Dermis microvascular lymphatic vessel endothelial cell (primary cell): ENCODE measurements at places on chromosomes 5 and 9. TPM values are rescaled to one million over a fixed set of nuclear protein-coding genes. Genes with fewer than 3 reads are reported as not detected.

The DMRTA1 gene
- total RNA-seq = under 0.01 and 0.13 TPM in 2 replicates

The F12 gene
- 0.51 and 0.89 TPM in 2 replicates for total RNA-seq

DNA sequence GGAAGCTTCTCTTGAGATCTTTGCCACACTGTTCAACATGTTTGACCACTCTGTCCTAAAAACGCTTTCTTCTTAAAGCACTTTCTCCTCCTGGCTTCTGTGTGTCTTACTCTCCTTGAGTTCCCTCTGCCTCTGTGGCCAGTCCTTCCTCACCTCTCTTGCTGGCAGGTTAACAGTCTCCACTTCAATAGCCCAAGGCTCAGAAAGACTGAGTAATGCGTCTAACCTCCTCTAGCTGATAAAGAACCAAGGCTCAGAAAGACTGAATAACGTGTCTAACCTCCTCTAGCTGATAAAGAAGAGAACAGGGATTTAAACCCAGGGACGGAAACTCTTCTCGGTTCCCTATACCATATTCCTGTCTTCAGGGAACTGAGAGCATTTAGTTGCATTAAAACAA is 205.2 kb downstream of the AOPEP start:
- no peak for DNase-seq

The SUSD3 gene
- not detected in 2 replicates for total RNA-seq

DNA sequence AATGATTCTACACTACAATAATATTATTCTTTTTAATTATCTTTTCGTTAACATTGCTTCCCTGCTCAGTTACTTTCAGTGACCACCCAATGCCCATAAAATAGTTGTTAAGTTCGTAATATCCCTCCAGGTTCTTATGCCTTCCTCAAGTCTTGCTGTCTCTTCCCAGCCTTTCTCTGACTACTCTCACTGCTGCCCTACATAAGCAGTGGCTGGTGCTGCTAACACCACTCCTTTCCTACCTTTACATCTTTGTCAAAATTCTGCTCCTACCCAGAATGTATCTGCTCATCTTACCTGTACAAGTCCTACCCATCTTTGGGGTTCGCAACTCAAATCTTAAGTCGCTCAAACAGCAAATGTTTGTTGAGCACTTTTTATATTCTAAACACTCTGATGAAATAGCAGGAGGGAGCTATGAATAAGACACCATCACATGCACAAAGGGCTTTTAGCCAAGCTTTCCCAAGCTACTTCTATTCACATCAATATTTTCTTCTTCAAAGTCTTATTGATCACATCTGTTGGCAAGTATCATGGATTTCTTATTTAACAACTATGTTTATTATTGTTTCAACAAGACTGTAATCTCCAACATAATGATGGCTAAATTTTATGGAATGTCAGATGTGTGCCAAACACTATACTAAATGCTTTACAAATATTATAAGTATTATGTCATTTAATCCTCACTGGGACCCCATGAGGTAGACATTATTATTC is 29.5 kb downstream of the SLC25A46 start:
- no peak for DNase-seq

- no peak for DNase-seq
Observed at GRCh38 chr5:8013948-8014710, 145.2 kb downstream of the MTRR start.

The RANBP3L gene
- total RNA-seq = under 0.01 and 0.13 TPM in 2 replicates

DNA sequence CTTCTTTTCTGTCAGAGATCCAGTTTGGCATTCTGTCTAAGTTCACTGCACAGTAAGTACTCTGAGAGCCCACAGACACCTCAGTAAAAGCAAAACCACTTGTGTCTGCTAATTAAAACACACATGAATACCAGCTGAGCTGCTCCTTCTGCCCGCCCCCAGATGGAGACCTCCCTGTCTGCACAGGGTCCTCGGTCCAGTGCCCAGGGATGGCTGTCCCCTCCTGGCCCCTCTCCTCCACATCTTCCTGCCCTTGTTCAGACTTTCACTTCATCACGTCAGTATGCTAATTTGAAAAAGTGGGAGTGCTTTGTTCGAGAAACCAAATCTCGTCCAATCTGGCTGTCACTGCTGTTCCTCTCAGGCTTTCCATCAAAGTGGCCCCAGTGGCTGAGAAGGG is 43.5 kb downstream of the LIX1 start:
- no peak for DNase-seq

The OLFM1 gene
- 16.2 and 30.0 TPM in 2 replicates for total RNA-seq

The CFAP77 gene
- 0.13 TPM in 1 of 2 replicates, not detected in the other for total RNA-seq

- DNase-seq = no peak
Observed at GRCh38 chr5:131019111-131019510, 145.9 kb downstream of the HINT1 start.

- DNase-seq = no peak
Observed at GRCh38 chr5:134489227-134489944, 36.1 kb upstream of the JADE2 start.

DNA sequence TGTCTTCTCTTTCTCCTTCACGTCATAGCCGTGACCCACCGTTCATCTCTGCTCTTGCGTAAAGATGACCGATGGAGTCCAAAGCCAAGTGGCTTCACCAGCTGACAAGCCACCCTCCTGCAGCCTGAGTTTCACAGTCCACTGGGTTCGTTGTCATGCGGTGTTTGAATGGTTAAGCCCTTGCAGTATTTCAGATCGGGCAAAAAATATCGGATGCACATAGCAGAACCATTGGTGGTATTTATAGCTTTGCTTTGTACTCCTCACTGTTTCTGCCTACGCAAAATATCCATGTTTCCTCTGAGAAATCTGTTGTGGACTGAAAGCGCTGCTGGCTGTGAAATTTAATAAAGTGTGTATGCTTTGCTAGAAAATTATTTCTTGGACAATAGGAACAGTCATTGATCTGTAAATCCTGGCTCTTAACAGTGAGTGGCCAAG is 34.5 kb upstream of the NCS1 start:
- DNase-seq = no peak

- DNase-seq = no peak
Observed at GRCh38 chr5:76775921-76776320, 42.9 kb upstream of the F2RL1 start.

- no peak for DNase-seq
Observed at GRCh38 chr5:137312011-137312410, 187.1 kb downstream of the SPOCK1 start.

The TAF11L9 gene
- not detected in 2 replicates for total RNA-seq

GRCh38 chr9:130518233-130518632 is 61.1 kb upstream of the FUBP3 start:
- no peak for DNase-seq

- no peak for DNase-seq
Observed at GRCh38 chr5:149646564-149646963, 65.3 kb downstream of the ARHGEF37 start.

- no peak for DNase-seq
Observed at GRCh38 chr5:396531-396961, 46.4 kb upstream of the EXOC3 start.

GRCh38 chr5:138709202-138709601 is 44.0 kb upstream of the CTNNA1 start:
- DNase-seq = no peak

GRCh38 chr5:67358186-67358585 is 161.6 kb upstream of the CD180 start:
- no peak for DNase-seq

The SPATA31D4 gene
- not detected in 2 replicates for total RNA-seq

DNA sequence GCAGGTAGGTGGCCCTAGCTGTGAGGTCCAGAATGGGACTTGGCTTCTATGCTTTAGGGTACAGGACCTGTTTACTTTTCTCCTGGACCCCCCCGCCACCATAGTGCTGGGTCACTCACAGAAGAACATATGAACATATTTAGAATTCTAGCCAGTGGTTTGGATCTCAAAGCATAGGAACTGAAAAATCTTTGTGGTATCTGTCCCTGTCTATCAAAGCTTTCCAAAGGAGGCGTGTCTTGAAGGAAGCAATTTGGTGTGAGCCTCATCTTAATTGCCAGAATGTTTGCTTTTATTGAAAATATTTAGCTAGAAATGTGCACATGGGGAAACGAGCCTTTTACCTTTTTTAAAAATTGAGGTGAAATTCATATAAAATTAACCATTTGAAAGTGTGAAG is 6.2 kb downstream of the PHF2 start:
- no peak for DNase-seq

The OTP gene
- total RNA-seq = not detected in 2 replicates

DNA sequence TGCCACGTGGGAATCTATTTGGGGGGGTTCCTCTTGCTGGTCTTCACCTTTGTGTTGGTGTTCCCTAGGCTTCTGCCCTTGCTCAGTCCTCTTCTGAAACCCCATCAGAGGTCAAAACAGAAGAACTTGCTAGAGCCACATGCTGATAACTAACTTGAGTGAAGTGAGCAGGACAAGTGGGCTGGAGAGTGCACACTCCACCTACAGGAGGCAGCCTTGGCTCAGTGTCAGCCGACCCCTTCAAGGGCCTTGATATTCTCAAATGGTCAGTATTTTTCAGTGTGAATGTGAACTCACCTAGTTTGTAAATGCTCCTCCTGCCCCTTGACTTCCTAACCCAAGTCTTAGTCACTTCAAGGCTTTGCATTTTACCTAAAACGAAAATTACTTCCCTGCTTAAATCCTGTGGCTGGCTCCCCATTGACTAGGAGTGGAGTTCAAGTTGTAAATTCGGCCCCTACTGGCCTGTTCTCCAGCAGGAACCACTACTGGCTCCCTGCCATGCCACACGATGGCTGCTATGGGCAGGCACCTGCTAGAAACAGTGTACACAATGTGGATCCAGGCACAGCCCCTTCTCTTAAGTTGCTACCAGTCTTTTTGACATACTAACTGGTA is 3.6 kb upstream of the SLC1A3 start:
- peak; percentile 12 for DNase-seq

The OSMR gene
- total RNA-seq = 8.0 and 11.3 TPM in 2 replicates

- no peak for DNase-seq
Observed at GRCh38 chr9:135665795-135666189, 2.7 kb downstream of the LCN9 start.

The C5orf58 gene
- total RNA-seq = not detected in 2 replicates

DNA sequence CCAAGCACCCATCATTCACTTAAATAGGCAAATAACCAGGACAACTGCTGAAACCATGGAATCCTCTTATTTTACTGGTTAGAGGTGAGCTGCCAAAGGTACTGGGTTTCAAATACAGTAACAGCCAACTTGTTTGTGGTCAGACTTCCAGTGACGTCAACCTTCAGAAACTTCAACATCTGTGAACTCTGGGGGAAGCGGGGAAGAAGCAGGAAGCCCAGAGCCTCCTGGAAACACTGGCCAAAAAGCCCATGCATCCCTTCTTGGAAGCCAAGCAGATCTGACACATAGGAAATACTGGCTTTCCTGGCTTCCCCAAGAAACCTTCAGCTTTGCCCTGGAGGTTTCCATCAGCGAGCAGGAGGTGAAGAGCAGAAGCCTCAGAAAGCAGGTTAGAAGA is 4.9 kb upstream of the FRRS1L start:
- no peak for DNase-seq

The CYSRT1 gene
- total RNA-seq = 0.13 and 0.25 TPM in 2 replicates

DNA sequence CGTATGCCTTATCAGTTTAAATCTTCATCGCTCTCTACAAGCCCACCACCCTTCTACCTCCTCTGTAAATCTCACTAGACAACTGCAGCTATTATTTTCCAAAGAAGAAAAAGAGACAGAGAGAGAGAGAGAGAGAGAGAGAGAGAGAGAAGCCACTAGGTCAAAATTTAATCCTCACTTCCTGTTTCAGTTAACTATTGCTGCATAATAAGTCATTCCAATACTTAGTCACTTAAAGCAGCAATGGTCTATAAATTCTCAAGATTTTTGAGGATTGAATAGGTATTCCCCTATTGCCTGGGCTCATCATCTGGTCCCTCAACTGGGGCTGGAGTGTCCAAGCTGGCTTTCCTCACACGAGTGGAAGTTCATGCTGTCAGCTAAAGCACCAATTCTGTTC is 68.8 kb downstream of the ITGA1 start:
- DNase-seq = no peak

GRCh38 chr5:122301016-122301415 is 11.0 kb upstream of the SNCAIP start:
- DNase-seq = no peak

DNA sequence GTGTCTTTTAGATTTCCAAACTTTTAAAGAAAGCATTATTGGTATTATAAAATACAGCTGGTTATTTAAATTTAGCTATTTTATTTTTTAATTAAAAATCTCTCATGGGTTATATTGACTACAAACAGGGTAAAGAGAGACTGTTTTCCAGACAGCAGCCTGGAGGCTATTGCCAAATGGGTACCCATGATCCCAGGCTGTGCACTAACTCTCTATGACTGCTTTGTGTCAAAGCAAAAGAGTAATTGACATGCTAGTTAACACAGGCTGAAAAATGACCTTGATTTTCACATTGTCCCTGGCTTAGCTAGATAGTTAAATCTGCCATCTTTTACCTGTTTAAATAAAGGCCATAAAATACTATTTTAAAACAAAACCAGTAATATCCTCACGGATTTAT is 589.7 kb downstream of the ANXA1 start:
- no peak for DNase-seq

GRCh38 chr9:6641961-6642360 is 3.6 kb downstream of the GLDC start:
- DNase-seq = no peak

The AGTPBP1 gene
- total RNA-seq = 18.0 and 19.9 TPM in 2 replicates

The PARP8 gene
- 0.39 and 0.76 TPM in 2 replicates for total RNA-seq

The TMEFF1 gene
- total RNA-seq = 7.1 and 12.9 TPM in 2 replicates

DNA sequence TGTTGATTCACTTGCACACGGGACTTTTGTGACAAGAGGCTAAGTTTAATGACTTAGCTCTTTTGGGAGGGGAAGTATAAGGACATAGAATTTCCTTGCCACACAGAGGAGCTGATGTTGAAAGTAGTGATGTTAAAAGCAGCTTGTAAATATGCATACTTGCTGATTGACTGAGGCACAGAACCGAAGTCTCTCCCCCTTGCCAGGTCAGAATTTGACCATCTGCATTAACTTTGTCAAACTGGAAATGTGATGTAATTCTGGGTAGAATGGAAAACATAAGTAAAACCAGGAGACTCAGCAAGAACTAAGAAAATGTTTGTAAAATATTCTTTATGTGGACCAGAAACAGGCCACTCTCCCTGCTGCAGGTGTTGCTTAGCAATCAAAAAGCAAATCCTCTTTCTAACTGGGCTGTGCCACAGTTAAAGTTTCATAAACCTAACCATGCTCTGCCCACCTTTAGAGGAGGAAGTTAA is 284.2 kb downstream of the NR3C1 start:
- no peak for DNase-seq

The FRMD3 gene
- 0.76 and 2.8 TPM in 2 replicates for total RNA-seq

GRCh38 chr5:17425385-17426070 is 72.5 kb upstream of the TAF11L2 start:
- no peak for DNase-seq

GRCh38 chr9:10268531-10269485 is 344.0 kb downstream of the PTPRD start:
- peak; percentile 12 for DNase-seq

GRCh38 chr5:171857489-171857876 is 71.9 kb downstream of the SMIM23 start:
- no peak for DNase-seq

GRCh38 chr9:112526973-112527372 is 40.3 kb downstream of the KIAA1958 start:
- DNase-seq = no peak

DNA sequence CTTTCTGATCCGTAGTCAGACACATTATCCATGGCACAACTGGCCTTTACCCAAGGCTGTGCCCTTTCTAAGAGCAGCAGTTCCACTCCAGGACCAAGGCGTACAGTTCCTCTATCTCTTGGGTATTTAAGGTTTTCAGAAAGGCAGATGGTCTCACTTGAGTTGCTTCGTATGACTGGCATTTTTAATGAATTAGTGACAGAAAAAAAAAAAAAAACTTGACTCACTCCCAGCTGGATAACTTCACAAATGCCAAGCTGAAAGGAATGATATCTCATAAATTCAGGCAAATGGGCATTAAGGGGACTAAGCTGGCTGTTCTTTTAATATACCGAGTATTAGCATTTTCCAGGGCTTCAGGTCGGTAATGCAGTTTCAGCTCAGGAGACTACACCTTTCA is 60.7 kb downstream of the SLC24A2 start:
- DNase-seq = no peak

The OR1J2 gene
- total RNA-seq = not detected in 2 replicates
